Psoas muscle (tissue), 8 donors: ENCODE measurements at places on chromosomes 12 and 14.

- DNase-seq = no peak
Observed at GRCh38 chr12:107759410-107759809, 1.5 kb downstream of the PRDM4 start.

GRCh38 chr14:21066882-21067502 is 3.1 kb upstream of the ARHGEF40 start:
- no peak for DNase-seq

DNA sequence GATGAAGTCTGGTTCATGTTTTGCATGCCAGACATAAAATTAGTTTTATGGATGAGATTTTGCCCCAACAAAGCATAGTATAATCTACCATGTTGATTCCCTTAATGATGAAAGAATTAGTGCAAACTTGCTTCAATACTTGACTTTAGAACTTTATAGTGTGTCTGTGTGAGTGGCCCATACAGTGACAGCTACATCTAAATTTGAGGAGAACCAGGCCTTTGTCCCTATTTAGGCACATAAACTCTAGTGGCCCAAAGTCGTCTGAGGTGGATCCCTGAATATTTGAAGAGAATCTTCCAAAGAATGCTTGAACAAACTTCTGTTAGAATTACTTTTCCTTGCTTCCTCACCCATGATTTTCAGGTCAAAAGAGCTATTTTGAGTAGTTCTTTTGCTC is 70.4 kb downstream of the POLR3B start:
- no peak for DNase-seq

- no peak for DNase-seq
Observed at GRCh38 chr12:52383331-52383730, 2.1 kb downstream of the KRT84 start.

GRCh38 chr12:31300783-31301182 is 25.2 kb downstream of the SINHCAF start:
- no peak for DNase-seq

- DNase-seq = peak; percentile 48
Observed at GRCh38 chr14:103016071-103016470, 41.3 kb downstream of the CDC42BPB start.
